Activated CD8-positive, alpha-beta T cell treated with anti-CD3 and anti-CD28 coated beads, Interleukin-2, amount 10 ng/mL, durations not matched to agents 7 days and 5 days (primary cell): ENCODE measurements at places on chromosomes 5 and 9. TPM values are rescaled to one million over a fixed set of nuclear protein-coding genes. Genes with fewer than 3 reads are reported as not detected.

The ADGRD2 gene
- not detected for total RNA-seq

The DMGDH gene
- not detected for total RNA-seq

GRCh38 chr9:84600739-84601138, 68.8 kb upstream of the NTRK2 start:
- H3K36me3 ChIP-seq = no peaks in the 10 kb centered on the region
- H3K4me3 ChIP-seq = no peak overlapping the region
- no peak for DNase-seq
- peaks cover 2% of the 10 kb centered on the region for H3K27me3 ChIP-seq
- no peak overlapping the region for H3K27ac ChIP-seq

- no peak overlapping the region for H3K27ac ChIP-seq
- H3K36me3 ChIP-seq = no peaks in the 10 kb centered on the region
- no peak for DNase-seq
These were observed 135.2 kb downstream of the PCSK1 start for GRCh38 chr5:96297867-96298266.

GRCh38 chr9:131349881-131350563, 43.9 kb upstream of the PRRC2B start:
- H3K36me3 ChIP-seq = peaks cover 2% of the 10 kb centered on the region
- H3K4me3 ChIP-seq = peak overlapping the region; percentile 30
- peak; percentile 93 for DNase-seq
- no peaks in the 10 kb centered on the region for H3K27me3 ChIP-seq

DNA sequence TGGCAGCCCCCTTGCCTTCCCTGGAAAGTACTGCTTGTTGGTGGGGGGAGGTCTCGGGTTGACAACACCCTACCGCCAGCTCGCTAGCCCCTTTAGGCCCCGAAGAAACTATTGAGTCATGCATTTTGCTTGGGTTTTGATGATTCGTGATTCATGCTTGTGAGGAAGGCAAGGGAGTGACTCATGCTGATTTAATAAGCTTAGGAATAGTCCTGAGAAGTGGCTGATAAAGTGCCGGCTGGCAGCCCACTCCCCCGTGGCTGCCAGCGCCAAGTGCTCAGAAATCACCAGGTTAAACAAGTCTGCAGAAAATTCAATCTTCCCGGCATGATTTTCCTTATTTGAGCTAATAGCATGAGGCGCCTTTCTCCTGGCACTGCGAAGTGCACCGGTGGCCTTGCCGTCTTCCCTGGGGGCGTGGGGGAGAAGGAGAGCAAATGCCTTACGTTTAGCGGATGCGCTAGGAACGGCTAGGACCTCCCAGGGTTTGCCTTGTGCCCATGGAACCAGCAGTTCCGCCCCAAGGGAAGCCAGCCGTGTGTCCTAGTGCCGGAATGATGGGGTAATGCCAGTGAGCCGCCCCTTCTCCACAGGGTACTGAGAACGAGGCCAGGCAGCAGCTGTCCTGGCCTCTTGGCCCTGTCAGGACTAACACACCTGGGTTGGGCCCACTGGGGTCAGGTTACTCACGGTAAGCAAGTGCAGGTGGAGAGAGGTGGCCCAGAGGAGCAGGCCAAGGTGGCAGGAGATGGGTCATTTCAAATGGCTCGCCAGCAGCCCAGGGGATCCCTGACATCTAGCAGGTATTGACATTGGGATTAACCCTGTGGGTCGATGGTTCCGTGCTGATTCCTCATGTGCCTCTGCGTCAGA, 151.9 kb downstream of the MACROH2A1 start:
- H3K27ac ChIP-seq = no peak overlapping the region
- H3K4me3 ChIP-seq = no peak overlapping the region
- peaks cover 3% of the 10 kb centered on the region for H3K4me1 ChIP-seq
- no peaks in the 10 kb centered on the region for H3K36me3 ChIP-seq
- peaks cover 7% of the 10 kb centered on the region for H3K27me3 ChIP-seq

DNA sequence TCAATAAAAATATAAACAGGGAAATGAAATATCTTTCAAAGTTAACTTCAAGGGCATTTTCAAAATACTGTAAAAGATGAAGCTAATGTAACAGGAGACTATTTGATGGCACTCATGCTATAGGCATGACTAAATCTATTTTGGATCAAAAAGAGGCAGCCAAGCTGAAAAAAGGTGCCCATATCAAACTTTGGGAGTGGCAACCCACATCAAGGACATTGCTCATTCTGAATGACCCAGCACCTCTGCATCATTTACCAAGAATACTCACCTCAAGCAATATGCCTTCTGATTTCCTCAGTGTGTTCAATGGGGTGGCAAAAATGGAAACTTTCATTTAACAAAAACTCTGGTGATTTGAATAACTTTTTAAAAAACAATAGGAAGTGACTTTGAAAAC, 853.3 kb downstream of the TLE1 start:
- no peaks in the 10 kb centered on the region for H3K27me3 ChIP-seq
- no peak overlapping the region for H3K27ac ChIP-seq
- no peak for DNase-seq
- H3K36me3 ChIP-seq = no peaks in the 10 kb centered on the region
- H3K4me3 ChIP-seq = no peak overlapping the region

- H3K4me3 ChIP-seq = peak overlapping the region; percentile 96
- H3K36me3 ChIP-seq = peaks cover 20% of the 10 kb centered on the region
- no peaks in the 10 kb centered on the region for H3K27me3 ChIP-seq
- DNase-seq = no peak
- H3K27ac ChIP-seq = peak overlapping the region; percentile 95
- H3K4me1 ChIP-seq = peaks cover 56% of the 10 kb centered on the region
These were observed 744 bp upstream of the HMGCS1 start for GRCh38 chr5:43313854-43314457.

DNA sequence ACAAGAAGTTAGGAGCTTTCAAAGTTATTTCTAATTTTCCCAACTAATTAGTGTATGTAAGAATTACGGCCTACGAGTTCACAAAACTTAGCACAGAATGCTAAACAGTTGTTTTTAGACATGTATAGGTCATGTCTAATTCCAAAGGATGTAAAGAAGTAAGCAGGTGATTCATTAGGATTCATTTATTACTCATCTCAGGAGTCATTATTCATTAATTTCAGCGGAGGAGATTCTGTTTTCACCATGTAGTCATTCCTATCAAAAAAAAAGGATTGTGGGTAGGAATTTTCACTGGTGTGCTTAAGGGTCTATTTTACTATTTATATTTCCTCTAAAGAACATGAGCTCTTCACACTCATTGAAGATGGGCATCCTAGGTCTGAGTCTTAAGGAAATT, 532.2 kb downstream of the ACTL7B start:
- no peak overlapping the region for H3K27ac ChIP-seq
- DNase-seq = no peak
- no peaks in the 10 kb centered on the region for H3K4me1 ChIP-seq
- no peak overlapping the region for H3K4me3 ChIP-seq
- no peaks in the 10 kb centered on the region for H3K27me3 ChIP-seq

GRCh38 chr9:115013998-115014397, 83.6 kb upstream of the TNFSF8 start:
- peak overlapping the region; percentile 70 for H3K27ac ChIP-seq
- H3K27me3 ChIP-seq = no peaks in the 10 kb centered on the region
- H3K36me3 ChIP-seq = peaks cover 2% of the 10 kb centered on the region
- no peak overlapping the region for H3K4me3 ChIP-seq
- DNase-seq = peak; percentile 89
- peaks cover 48% of the 10 kb centered on the region for H3K4me1 ChIP-seq

DNA sequence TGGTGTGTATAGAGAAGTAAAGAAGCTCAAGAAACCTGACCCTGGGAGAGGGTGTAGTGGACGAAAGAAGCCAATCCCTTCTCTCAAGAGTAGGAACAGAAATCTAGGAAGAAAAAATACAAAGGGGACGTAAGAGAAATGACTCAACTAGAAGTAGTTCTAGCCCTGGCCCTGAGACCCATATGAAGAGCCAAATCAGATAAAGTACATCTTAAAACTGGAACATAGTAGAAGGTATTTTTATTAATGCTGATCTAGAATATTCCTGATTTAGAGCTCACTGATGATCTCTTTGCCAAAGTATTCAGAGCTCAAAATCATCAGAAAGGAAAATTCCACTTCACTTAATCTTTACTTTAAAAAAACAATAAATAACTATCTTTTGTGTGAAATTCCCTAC, 184.8 kb downstream of the MLLT3 start:
- H3K27me3 ChIP-seq = no peaks in the 10 kb centered on the region
- no peak for DNase-seq
- peaks cover 26% of the 10 kb centered on the region for H3K4me1 ChIP-seq
- H3K36me3 ChIP-seq = peaks cover 75% of the 10 kb centered on the region
- peak overlapping the region; percentile 22 for H3K27ac ChIP-seq
- no peak overlapping the region for H3K4me3 ChIP-seq
